ENCODE measurements at places on chromosomes 6 and 20. TPM values are rescaled to one million over a fixed set of nuclear protein-coding genes. Genes with fewer than 3 reads are reported as not detected.

TNF gene
- not detected for total RNA-seq

LMBRD1 gene
- total RNA-seq: 12.1 TPM

PKHD1 gene
- not detected for total RNA-seq

REV3L gene
- total RNA-seq: 59.0 TPM

OR2B2 gene
- not detected for total RNA-seq

RAET1E gene
- total RNA-seq: 0.47 TPM

BPIFA1 gene
- not detected for total RNA-seq

COL11A2 gene
- total RNA-seq: 0.08 TPM

SLC17A1 gene
- total RNA-seq: not detected

RBBP8NL gene
- total RNA-seq: not detected

TPX2 gene
- total RNA-seq: 40.1 TPM

KCNK17 gene
- total RNA-seq: not detected

OPRL1 gene
- total RNA-seq: 2.3 TPM

SLC4A11 gene
- total RNA-seq: 1.2 TPM

TGM6 gene
- total RNA-seq: not detected

DEFB129 gene
- total RNA-seq: not detected

NT5E gene
- total RNA-seq: 326 TPM

PPP1R14C gene
- 3.2 TPM for total RNA-seq

PRND gene
- total RNA-seq: not detected

VARS2 gene
- 15.7 TPM for total RNA-seq

DSTN gene
- 65.3 TPM for total RNA-seq

RSPH9 gene
- total RNA-seq: 0.94 TPM

PTCHD4 gene
- 9.8 TPM for total RNA-seq

GSTA5 gene
- total RNA-seq: not detected

BMP5 gene
- not detected for total RNA-seq

OR2H2 gene
- total RNA-seq: not detected

GJA10 gene
- total RNA-seq: not detected

DNAH8 gene
- total RNA-seq: not detected

GPX5 gene
- total RNA-seq: not detected

DPM1 gene
- 54.3 TPM for total RNA-seq

SERPINB1 gene
- total RNA-seq: 14.7 TPM

EYA4 gene
- total RNA-seq: under 0.01 TPM

VGLL2 gene
- total RNA-seq: not detected

GRM1 gene
- under 0.01 TPM for total RNA-seq

TINAG gene
- not detected for total RNA-seq

NRSN1 gene
- total RNA-seq: not detected

TRIM10 gene
- total RNA-seq: not detected

FRK gene
- 0.47 TPM for total RNA-seq

WFDC5 gene
- total RNA-seq: not detected

KCNK16 gene
- total RNA-seq: not detected

ZSWIM1 gene
- 3.5 TPM for total RNA-seq

BHLHE23 gene
- not detected for total RNA-seq

ZSCAN9 gene
- 4.2 TPM for total RNA-seq

ZNF337 gene
- total RNA-seq: 16.3 TPM

TSPYL4 gene
- 14.4 TPM for total RNA-seq

SCGN gene
- total RNA-seq: not detected

EDN1 gene
- 2.3 TPM for total RNA-seq

RBPJL gene
- not detected for total RNA-seq

Data from smooth muscle cell of the coronary artery (primary cell).